ENCODE measurements at places on chromosomes 16 and 17. TPM values are rescaled to one million over a fixed set of nuclear protein-coding genes. Genes with fewer than 3 reads are reported as not detected.

The SLC52A1 gene
- total RNA-seq: 0.13 TPM

The ZSCAN10 gene
- not detected for total RNA-seq

DNA sequence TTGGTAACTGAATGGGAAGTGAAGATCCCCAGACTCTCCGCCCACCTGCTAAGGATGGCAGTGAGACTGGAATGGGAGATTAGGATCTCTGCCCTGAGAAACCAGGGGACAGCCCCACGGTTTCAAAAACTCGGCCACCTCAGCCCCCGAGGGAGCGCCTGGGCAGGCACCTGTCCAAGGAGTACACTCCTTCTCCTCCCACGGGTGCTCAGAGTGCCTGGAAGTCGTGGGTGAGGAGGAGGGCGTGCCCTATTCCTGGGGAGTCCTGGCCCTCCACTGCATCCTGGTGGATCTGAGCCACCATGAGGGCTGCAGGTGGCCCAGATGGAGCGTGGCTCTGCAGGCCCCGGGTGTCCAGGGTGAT is 78.5 kb downstream of the MGAT5B start:
- peaks cover 7% of the 10 kb centered on the region for H3K27me3 ChIP-seq
- H3K4me3 ChIP-seq: no peak overlapping the region
- no peak for DNase-seq
- H3K36me3 ChIP-seq: no peaks in the 10 kb centered on the region
- no peak overlapping the region for H3K27ac ChIP-seq
- H3K4me1 ChIP-seq: no peaks in the 10 kb centered on the region

GRCh38 chr17:31744511-31744951 is 114.5 kb downstream of the COPRS start:
- DNase-seq: no peak
- no peak overlapping the region for H3K4me3 ChIP-seq
- no peaks in the 10 kb centered on the region for H3K36me3 ChIP-seq
- peaks cover 6% of the 10 kb centered on the region for H3K27me3 ChIP-seq

- peak; percentile 28 for DNase-seq
- no peak overlapping the region for H3K4me3 ChIP-seq
- no peak overlapping the region for H3K27ac ChIP-seq
- no peaks in the 10 kb centered on the region for H3K36me3 ChIP-seq
- no peaks in the 10 kb centered on the region for H3K27me3 ChIP-seq
These were observed 359.1 kb downstream of the WWOX start for GRCh38 chr16:78458588-78458987.

DNA sequence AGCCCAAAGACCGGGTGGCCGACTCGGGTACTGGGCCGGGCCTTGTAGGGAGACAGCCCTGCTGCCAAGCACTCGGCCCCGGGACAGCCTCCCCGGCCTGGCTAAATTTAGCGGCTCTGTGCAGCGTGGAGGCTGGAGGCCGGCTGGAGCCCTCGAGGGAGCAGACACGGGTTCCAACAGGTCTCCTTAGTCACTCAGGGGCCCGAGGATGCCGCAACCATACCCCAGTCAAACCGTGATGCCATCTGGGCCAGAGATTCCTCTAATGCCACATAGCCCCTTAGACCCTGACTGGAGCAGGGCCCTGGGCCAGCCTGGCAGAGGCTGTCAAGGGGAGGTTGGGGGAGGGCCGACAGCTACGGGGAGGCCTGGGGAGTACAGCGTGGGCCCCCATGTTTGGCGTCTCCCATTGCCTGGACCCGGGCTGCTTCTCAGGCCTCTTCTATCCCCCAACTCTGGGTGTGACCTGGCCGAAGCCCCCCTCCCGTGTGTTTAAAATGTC is 2.9 kb upstream of the P2RX1 start:
- H3K27me3 ChIP-seq: peaks cover 2% of the 10 kb centered on the region
- no peak overlapping the region for H3K4me3 ChIP-seq
- peaks cover 24% of the 10 kb centered on the region for H3K4me1 ChIP-seq
- H3K27ac ChIP-seq: no peak overlapping the region
- DNase-seq: no peak

DNA sequence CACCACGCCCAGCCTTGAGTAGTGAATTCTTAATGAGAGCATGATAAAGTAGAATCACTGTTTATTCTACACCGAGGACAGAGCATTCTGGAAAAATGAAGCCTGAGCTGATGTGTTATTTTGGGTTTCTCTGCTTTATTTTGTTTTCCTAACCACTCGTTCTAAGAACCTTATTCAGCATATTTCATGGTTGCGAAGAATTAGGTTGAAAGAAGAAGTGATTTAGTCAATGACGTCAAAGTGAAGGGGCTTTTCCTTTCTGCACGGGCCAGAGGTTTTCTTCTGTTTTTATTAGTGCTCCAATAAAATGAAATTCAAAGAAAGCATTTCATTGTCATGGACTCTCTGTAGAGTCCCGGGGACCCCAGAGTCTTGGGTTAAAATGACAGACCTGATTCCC is 178.5 kb downstream of the MAF start:
- DNase-seq: no peak
- no peak overlapping the region for H3K4me3 ChIP-seq
- H3K27me3 ChIP-seq: no peaks in the 10 kb centered on the region
- H3K27ac ChIP-seq: no peak overlapping the region
- no peaks in the 10 kb centered on the region for H3K4me1 ChIP-seq
